ENCODE measurements at places on chromosomes 7 and 10.

DNA sequence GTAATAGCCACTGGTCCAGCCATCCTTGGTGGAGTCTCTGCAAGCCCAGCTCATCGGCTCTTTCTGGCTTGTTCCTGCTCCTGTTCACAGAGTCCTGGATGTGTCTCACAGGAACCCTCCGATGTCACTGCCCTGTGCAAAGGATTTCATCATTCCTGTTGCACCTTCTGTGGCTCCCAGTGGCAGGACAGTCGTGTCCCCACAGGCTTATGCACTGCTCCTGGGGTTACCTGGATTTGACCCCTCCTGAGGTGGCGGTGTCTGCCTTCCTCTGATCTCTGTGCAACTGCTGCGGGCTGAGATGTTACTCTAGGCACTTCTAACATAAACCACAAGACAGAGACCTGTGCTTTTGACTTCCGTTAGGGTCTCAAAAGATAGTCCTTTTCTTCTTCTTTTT is 30.6 kb downstream of the APBB1IP start:
- DNase-seq = no peak

DNA sequence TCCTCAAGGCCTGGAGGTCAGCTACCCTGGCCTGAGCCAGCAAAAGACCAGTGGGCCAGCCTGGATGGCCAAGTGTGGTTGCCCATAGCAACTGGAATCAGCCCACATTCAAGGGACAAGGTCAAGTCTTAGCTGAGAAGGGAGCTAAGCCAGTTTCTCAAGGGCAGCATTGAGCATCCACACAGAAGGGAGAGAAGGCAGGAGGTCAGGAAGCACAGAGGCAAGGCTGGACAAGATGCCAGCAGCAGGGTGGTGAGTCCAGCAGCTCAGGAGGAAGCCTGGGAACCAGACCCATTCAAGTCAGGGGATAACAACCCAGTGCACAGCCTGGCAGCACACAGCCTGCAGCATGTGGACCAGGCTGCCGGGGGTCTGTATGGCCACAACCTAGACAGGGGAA is 54.0 kb upstream of the ZMIZ1 start:
- DNase-seq = no peak

GRCh38 chr7:149666360-149666945 is 106.9 kb downstream of the ZNF467 start:
- DNase-seq = no peak

GRCh38 chr7:16905300-16906044 is 23.7 kb upstream of the AGR3 start:
- no peak for DNase-seq

DNA sequence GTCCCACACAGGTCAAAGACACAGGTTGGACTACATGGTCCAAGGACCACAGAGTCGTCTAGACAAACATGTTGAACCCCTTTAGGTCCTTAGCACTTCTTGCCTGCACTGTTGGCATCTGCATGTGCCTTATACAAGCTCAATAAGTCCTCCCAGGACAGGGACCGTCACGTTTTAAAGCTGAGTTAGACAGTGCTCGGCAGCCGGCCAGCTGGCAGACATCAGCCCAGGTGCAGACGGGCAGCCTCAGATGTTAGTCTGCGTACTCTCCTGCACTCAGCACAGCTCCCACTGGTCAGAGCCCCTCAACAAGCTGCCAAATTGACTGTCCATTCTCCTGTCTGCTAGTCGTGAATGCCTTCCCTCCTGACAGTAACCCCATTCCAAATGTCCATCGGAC is 34.9 kb downstream of the PARP12 start:
- no peak for DNase-seq

DNA sequence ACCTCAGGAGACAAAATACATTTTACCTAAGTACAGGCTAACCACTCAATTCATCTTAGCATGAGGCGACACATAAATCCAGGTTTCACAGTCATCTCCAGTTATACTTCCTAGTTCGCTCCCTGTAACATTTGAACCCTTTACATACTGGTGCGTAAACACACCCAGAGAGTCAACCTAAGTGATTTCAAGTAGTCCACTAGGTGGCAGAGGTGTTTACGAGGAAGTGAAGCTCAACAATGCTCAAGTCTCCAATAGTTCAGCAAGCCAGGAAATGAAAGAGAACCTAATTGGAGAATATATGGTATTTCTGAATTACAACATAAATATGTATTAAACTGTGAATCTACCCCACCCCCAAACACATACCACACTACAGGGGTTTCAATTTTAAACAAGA is 76.3 kb upstream of the ABCB5 start:
- DNase-seq = no peak

- no peak for DNase-seq
Measured at GRCh38 chr7:30814700-30815387, 43.6 kb downstream of the MINDY4 start.

Data from NCI-H526 (cell line).